Astrocyte of the cerebellum (primary cell): ENCODE measurements at places on chromosomes 5 and 9.
A peak's percentile ranks its signal among the peaks of the same experiment; 100 is the strongest.

DNA sequence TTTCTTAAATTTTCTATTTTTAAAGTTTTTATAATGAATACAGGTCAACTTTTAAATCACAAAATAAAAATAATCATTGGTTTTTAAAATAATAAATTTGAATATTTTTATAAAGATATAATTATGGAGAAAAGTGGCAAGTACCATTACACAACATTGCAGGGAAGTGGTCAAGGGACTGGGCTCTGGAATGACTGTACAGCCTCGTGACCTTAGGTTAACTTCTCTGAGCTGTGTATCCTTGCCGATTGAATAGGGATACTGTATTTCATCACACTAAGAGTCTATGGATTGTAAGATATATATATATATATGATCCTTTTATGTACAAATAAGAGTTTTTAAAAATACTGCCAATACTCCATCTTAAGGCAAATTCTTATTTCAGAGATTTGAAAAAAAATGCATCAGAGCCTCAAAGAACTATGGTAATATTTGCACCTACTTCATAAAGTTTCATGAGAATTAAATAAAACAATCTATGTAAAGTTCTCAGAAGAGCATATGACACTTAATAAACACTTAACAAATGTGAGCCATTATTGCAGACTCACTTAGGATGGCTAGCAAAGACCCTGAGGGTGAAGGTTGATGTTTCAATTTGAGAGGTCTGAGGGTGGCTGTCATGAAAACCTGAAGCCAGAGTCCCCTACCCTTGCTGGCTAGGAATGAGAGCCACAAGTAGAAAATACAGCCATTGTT is 136.5 kb downstream of the CCDC192 start:
- DNase-seq = no peak

DNA sequence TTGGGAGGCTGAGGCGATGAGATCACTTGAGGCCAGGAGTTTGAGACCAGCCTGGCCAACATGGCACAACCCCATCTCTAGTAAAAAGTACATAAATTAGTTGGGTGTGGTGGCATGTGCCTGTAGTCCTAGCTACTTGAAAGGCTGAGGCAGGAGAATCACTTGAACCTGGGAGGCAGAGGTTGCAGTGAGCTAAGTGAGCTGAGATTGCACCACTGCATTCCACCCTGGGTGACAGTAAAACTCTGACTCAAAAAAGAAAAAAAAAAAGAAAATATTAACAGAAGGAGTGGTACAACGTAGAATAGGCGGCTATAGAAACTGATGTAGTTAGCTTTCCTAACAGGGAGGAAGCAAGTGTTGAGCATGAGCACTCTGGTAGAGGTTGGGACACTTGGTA is 59.9 kb downstream of the PBX3 start:
- no peak for DNase-seq

GRCh38 chr9:86454701-86455615 is 100.7 kb upstream of the TUT7 start:
- DNase-seq = no peak

DNA sequence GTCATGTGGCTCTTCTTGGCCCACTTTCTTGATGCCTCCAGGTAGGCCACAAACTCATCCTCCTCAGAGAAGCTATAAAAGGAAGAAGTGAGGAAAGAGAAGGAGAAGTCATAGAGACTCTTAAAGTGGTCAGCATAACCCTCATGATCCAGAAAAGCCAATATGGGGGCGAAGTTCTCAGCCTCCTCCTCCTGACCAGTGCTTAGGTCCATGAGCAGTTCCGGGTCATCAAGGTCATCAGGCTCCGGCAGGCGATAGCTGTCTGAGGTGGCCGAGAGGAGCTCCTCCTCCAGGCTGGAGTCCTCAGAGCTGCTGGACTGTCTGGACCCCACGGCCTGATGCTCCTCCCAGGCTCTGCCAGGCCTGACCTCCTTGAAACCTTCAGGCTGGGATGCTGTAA is 34.7 kb downstream of the SH3TC2 start:
- no peak for DNase-seq

DNA sequence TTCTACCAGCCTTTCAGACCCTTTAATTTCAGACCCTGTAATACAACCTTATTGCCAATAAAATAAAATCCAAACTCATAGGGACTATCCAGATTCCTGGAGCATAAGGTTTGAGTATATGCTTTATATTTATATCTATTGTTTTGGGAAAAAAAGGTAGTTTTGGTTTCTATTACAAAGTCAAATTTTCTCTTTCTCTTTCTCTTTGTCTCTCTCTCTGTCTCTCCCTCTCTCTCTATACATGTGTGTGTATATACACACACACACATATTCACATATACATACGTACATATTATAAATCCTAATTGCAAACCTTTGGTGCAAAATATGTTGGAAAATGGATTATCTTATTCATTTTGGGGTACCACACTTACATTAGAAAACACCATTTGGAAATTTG is 39.0 kb downstream of the TMEM232 start:
- no peak for DNase-seq

GRCh38 chr9:28868228-28868990 is 1295.1 kb upstream of the C9orf72 start:
- no peak for DNase-seq

DNA sequence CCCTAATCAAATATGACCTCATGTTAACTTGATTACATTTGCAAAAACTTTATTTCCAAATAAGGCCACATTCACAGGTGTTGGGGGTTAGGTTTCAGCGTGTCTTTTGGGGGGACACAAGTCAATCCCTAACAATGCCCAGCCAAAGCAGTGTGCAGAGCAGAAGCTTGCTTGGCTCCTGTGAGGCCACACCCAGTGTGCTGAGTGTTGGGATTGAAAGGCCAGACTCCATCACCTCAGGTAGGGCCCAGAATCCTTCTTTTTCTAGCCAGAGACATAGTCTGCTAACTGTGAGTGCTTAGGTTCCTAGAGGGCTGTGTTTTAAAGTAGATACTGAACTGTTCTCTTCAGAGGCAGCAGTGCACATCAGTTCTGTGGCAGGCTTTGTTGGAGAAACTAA is 27.9 kb downstream of the KDM4C start:
- DNase-seq = no peak

DNA sequence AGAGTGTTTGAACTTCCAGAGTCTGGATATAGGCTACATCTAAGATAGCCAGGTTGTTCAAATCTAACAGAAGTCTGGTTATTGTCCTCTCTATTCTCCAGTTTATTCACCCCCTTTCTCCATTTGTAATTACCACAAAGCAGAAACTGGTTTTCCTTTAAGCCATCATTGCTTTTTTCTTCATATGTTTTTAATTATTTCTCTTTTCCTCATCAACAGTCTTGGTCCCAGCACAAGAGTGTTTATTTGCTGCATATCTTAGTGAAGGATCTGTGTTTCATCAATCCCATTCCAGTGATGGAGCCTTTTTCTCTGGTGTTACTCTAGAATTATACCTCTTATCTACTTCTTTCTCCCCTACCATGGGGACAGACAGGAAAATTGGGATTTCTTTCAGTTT is 142.2 kb downstream of the CAMK4 start:
- no peak for DNase-seq

- DNase-seq = no peak
These were observed 886.8 kb upstream of the SEMA6A start for GRCh38 chr5:117461403-117461802.

- no peak for DNase-seq
These were observed 82.0 kb upstream of the PCAT7 start for GRCh38 chr9:94472806-94473360.

GRCh38 chr5:122402955-122403685 is 91.1 kb downstream of the SNCAIP start:
- no peak for DNase-seq

- peak; percentile 78 for DNase-seq
These were observed 2115.0 kb downstream of the MAT2B start for GRCh38 chr5:165620394-165620793.

DNA sequence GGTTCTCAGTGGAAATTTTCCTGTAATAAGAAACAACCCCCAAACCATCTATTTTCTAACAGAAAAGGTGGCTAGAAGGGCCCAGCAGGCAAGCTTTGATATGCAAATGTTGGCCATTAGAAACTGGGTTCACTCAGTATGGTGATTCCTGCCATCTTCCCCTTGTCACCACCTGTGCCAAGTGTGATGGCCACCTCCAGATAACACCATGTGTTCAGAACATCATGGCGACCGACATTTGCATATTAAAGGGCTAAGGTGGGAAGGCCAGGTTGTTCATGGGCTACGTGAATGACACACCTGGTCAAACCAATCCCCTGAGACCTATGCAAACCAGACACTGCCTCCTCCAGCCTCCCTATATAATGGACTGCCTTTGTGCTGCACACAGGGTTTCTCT is 20.4 kb downstream of the FOXE1 start:
- no peak for DNase-seq

DNA sequence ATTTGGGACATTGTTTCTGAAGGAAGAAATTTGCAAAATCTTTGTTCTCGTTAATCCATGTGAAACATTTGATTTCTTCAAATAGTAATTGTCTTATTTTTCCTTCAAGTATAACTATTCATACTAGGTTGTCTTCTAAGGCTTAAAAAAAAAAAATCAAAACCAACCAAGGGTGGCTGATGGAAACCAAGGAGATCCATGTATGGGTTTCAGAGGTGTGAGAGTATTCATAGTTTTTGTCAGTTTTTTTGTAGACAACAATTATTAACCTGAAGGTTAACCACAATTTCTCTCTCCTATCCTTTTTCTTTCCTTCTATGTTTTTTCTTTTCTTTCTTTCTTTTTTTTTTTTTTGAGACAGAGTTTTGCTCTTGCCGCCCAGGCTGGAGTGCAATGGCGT is 35.4 kb downstream of the KDM4C start:
- DNase-seq = no peak

DNA sequence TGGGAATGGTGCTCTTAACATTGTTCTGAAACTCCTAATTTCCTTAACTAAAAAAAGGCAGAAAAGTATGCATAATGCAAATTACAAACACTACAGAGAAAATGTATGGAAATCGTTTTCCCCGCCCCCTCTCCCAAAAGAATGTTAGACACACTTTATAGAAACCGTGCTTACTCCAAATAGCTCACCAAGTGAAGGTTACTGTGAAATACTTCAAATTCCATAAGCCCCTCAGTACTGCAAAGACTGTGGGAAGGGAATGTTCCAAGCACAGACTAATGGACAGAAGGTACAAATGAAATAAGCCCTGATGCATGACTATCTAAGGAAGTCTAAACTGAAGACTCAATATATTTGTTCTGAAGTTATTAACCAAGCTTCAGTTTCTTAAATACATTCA is 12.5 kb downstream of the MAPKAP1 start:
- DNase-seq = peak; percentile 28

DNA sequence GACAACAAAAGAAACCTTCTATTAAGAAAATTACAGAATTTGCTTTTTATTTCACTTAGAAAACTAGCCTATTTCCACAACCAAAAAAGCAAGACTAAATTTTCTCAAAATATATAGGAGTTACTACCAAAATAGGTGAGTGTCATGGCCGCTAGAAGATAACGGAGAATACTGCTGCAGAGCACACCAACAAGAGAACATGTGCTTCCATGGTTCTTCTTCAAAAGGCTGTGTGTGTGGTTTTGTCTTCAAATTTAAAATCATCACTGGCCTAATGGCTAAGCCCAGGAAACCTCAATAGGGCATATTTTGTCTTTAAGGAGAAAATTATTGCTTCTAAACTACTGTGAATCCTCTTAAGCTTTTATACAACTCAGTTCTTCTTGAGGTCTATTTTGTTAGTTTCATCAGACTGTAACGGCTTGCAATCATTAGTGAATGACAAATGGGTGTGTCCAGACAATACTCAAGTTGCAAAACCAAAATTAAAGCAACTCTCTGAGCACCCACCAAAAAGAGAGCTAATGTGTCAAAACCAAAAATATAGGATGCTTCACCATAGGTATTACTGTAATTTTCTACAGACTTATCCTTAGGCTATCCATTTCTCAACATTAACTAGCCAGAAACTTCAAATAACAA is 3.3 kb downstream of the SETX start:
- no peak for DNase-seq

DNA sequence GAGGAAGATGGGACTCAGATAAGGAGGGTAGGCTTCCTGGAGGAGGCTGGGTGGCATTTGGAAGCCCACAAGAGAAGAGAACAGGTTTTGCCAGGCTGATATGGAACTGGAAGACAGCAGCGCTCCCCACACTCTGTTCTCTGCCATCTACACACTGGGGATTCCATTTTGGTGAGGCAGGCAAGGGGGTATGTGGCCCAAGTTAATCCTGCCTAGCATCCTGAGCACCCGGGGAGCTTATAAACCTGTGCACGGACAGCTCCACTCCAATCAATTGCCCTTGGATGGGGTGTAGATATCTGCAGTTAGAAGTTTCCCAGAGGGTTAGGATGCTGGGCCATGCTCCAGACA is 158.8 kb downstream of the MACROH2A1 start:
- no peak for DNase-seq

DNA sequence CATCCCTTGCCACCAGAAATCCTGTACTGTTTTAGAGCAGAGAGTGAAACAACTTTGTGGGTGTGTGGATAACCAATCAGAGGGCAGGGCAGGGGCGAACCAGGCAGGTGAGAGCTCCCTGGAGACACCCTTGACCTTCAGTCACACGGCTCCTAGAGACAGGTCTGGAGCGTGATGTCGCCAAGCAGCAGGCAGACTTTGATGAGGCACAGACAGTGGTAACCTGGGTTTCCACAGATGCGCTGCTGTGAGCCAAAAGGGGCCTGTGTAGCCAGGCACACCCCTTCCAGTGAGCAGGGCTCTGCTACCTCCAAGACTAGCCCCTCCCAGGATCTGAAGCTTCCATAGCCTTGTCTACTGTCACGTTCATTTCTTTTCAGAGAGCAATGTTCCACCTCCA is 317.8 kb upstream of the ADCY2 start:
- DNase-seq = no peak
